ENCODE measurements at places on chromosomes 2 and 18.

GRCh38 chr2:217440000-217440399, 562.8 kb downstream of the TNS1 start:
- no peak for DNase-seq

- DNase-seq = no peak
These were observed 208.6 kb upstream of the HAAO start for GRCh38 chr2:43001055-43001378.

- peak; percentile 62 for DNase-seq
These were observed 14.5 kb upstream of the ZBTB14 start for GRCh38 chr18:5309888-5310470.

GRCh38 chr2:209990838-209991237, 11.6 kb upstream of the RPE start:
- DNase-seq = no peak
